ENCODE measurements at places on chromosomes 2 and 18. TPM values are rescaled to one million over a fixed set of nuclear protein-coding genes. Genes with fewer than 3 reads are reported as not detected.

ADNP2 gene
- polyA plus RNA-seq: 3.0 TPM

DNA sequence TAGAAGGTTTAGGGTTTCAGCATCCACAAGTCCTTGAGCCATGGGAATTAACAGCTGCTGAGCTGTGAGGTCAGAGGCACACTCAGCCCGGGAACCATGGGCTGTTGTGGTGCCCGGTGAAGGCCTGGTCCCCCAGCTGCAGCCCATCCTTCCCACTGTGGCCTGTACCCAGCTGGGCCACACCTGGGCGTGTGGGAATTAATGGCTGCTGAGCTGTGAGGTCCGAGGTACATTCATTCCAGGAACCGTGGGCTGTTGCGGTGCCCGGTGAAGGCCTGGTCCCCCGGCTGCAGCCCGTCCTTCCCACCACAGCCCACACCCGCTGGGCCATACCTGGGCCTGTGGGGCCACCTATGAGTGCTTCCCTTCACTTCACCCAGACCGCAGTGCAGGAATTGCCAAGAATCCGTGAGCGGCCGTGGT lies 25.2 kb downstream of the TMEM18 start:
- H3K27ac ChIP-seq: no peak overlapping the region
- no peaks in the 10 kb centered on the region for H3K4me1 ChIP-seq
- H3K4me3 ChIP-seq: no peak overlapping the region

DNA sequence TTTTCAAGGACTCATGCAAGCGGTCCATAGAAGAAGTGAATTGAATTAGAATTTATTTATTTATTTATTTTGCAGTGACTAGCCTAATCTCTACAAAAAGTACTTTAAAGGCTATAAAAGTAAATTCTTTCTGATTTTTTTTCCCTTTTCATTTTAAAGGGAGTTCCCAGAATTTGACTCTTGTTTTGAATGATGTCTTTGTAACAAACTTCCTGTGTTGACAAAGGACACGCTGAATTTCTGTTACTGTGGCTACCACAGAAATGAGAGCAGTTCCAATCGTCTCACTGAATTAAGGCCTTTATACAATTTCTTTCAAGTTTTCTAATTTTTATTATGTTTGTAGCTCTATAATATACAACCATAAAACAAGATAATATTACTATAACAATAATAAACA lies 46.3 kb upstream of the LPIN2 start:
- H3K27ac ChIP-seq: no peak overlapping the region
- H3K27me3 ChIP-seq: no peaks in the 10 kb centered on the region
- DNase-seq: no peak
- no peak overlapping the region for H3K4me3 ChIP-seq
- no peaks in the 10 kb centered on the region for H3K4me1 ChIP-seq

DNA sequence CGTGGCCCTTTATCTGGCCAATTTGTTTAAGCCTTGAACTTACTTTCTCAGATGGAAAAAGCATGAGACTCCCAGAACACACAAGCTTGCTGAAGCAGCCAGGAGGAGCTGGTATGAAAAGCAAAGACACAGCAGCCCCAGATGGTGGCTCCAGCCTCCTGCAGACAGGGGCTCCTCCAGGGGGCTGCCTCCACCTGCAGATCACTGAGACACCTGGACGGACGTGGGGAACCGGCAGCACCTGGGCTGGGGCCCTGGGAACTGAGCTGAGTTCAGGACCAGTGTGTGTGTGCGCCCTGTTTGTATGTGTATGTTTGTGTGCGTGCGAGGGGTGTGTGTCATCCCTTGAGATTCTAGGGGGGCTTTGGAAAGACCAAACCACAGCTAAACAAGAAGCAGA lies 8.6 kb downstream of the CYS1 start:
- H3K4me1 ChIP-seq: no peaks in the 10 kb centered on the region
- H3K4me3 ChIP-seq: no peak overlapping the region
- H3K36me3 ChIP-seq: no peaks in the 10 kb centered on the region
- H3K27me3 ChIP-seq: peaks cover 15% of the 10 kb centered on the region

DNA sequence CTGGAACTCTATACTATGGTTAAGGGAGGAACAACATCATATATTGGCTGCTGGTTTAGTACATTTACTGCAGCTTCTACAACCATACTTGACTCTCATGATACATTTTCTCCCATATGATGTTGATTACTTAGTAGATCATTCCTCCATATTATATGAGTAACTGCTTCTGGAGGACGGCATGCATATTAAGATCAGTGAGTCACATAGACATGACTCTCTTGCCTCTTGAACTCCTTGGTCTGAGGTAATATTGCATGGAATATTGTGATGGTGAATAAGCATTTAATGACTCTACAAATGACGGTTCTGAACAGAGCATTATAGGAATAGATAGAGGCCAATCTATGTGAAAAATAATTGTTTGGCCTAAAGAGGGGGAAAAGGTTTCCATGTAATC lies 418.8 kb upstream of the SPHKAP start:
- no peaks in the 10 kb centered on the region for H3K36me3 ChIP-seq
- H3K27ac ChIP-seq: no peak overlapping the region
- no peak for DNase-seq

GRCh38 chr2:134253804-134254203 lies at the start of gene MGAT5:
MGAT5 (plus strand) TSS chr2:134254072; CDS start chr2:134254404, 332 bp downstream.
- peaks cover 9% of the 10 kb centered on the region for H3K4me1 ChIP-seq
- no peak within 1 kb of the TSS for H3K4me3 ChIP-seq

DNA sequence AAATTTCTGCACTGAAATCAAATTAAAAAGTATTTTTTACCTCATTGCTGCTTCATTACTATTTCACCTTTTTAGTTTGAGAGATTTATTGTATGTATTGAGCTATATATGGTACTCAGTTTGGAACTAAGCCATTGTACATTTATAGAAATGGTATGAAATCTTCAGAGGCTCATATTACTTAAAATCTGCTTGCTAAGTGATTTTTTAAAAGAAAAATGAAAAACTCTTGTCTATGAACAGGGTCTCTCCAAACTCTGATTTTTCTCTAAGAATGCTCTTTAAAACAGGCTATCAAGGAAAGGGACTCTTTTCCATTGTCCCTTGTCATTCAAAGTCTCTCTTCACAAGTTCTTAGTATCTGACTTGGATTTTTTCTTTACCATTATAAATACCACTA lies 31.8 kb downstream of the C1D start:
- no peaks in the 10 kb centered on the region for H3K4me1 ChIP-seq
- peaks cover 3% of the 10 kb centered on the region for H3K27me3 ChIP-seq
- no peak for DNase-seq
- H3K27ac ChIP-seq: no peak overlapping the region

Data from CD14-positive monocyte (primary cell).